ENCODE measurements at places on chromosomes 13 and 19.

- DNase-seq, result no peak
These were observed 12.0 kb downstream of the KMT2B start for GRCh38 chr19:35729763-35730162.

GRCh38 chr13:94764576-94765321 lies 52.4 kb upstream of the SOX21 start:
- DNase-seq, result peak; percentile 59

GRCh38 chr13:67101730-67102467 lies 128.2 kb downstream of the PCDH9 start:
- peak; percentile 15 for DNase-seq

DNA sequence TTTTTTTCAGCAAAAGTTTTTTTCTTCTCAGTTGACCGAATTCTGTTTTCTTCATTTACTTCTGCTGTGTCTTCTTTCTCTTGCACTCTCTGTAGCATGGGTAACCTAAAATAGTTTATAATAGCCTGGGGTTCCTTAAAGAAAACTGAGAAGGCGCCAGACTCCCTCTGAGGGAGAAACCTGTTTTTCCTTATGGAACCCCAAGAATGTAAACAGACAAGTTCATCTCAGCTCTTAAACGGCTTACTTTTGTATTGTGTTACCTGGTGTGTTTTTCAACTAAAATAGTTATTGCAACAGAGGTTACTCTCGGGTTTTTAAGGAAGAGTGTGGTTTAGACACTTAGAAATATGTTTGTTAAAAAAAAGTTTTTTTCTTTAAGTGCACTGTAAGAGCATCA lies 23.8 kb upstream of the TM9SF2 start:
- DNase-seq, result no peak

GRCh38 chr19:6887316-6887715 lies at the start of gene ADGRE1:
Gene ADGRE1, plus strand, starts transcription at chr19:6887579. Its CDS starts 30 bp downstream, at chr19:6887609.
- no peak for DNase-seq

DNA sequence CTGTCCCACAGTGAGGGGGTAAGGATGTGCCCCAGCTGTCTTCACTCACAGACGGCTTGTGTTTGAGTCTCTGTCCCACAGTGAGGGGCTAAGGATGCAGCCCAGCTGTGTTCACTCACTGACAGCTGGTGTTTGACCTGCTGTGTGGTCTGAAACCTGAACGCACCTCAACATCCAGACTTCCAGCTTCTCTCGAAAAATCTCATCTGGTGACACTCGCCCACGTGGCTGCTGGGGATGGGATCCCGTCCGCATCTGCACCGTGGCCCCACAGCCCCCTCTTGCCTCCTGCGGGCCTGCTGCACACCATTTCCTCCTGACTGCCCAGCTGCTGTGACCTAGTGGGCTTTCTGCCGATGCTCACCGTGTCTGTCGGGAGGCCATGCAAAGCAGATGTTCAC lies 27.3 kb downstream of the CHAF1A start:
- no peak for DNase-seq

DNA sequence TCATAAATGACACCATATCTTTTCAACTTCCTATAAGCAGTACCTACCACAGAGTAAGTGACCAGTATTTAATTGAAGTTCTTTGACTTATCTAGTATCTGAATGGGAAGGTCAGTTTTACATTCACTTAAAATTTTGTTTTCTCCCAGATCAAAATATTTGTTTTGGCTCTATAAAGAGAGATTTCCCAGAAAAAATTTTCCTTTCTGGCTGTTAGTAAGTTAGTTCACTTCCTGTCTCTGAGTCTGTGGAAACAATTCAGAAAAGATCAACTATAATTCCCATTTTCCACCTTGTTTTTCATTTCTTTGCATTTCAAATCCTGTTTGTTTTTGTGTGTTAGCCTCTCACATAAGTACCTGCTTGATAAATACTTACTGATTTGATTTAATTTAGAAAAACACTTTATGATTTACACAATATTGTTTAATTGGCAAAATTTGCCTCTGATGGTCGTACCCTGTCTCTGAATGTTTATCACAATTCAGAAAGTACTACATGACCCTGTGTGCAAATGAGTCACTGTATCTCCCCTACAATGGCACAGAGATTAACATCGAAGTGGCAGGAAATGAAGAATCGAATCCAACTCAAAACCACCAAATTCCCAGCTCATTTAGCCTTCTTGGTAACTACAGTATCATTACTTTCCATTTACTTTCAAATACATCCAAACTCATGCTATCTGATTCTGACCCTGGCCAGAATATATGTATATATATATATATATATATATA lies 15.4 kb upstream of the MED4 start:
- DNase-seq, result peak; percentile 32

DNA sequence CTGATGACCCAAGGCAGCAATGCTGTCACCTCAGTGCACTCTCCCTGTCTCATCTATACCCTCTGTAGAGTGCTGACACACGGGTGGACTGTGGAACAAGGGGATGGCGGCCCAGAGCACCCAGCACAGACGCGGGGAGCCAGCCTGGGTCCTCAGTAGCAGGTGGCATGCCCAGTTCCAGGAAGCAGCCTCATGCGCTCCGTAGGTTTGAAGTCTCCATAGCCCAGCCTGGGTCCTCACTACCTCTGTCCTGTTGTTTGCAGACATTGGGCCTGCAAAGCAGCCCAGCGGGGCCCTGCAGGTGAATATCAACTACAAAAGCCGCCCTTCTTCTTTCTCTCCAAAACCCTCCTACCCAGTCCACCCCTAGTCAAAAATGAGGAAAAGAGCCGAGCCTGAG lies 5.0 kb upstream of the SLC7A9 start:
- DNase-seq, result no peak

DNA sequence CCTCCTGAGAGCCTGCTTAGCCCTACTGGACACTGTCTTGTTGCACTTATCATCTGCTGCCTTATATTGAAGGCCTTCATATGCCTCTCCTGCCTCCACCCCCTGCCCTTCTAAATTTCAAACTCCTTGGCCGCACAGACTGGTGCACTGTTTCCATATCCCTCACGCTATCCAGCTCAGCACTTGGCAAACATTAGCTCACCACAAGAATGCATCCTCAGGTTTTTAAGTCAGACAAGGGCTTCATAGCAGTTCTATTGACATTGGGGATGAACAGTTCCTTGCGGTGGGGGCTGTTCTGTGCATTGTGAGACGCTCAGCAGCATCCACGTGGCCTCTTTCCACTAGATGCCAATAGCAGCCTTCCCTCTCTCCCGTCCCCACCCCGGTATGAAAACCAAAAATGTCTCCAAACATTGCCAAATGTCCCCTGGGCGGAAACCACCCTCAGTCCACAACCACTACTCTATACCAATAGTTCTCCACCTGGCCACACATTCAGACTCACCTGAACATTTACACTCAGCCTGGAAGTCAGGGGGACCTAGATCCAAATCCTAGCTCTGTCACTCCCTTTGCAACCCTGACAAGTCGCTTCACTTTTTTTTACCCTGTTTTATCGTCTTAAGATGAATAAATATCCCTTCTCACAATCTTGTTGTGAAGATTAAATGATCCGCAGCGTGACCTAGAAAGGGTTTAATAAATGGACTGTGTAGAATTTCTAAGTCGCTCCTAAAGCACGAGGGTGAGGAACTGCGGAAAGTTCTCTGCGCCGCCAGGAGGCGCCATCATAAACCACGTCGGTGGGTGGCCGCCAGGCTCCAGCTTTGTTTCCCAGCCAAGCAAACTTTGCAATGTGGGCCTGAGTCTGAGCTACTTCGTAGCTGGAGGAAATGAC lies 3.6 kb upstream of the CEACAM3 start:
- DNase-seq, result peak; percentile 36

- peak; percentile 22 for DNase-seq
These were observed 71.5 kb upstream of the GJB6 start for GRCh38 chr13:20303636-20304035.

GRCh38 chr13:76503766-76504165 lies 382.4 kb downstream of the KCTD12 start:
- DNase-seq, result no peak

DNA sequence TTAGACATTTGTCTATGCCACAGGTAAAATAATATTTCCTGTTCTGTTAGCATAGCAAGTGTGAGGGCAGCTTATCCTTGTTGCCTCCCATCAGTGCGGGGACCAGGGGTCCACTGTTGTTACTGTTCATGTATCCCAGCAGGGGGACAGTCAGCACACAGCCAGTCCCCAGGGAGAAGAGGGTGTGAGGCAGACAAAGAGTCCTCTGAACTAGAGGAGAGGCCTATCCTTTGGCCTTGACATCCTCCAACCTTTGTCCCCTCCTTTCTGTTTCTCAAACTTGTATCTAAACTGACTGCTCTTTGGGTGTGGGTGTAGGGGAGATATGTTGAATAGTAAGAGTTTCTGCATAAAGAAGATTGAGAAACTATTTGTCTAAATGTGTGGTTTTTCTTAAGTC lies 2.9 kb upstream of the GPR18 start:
- DNase-seq, result no peak
